Stimulated activated CD8-positive, alpha-beta memory T cell treated with anti-CD3 and anti-CD28 coated beads, Interleukin-15, amount 100 ng/mL, for 1 hour (primary cell): ENCODE measurements at places on chromosomes 3 and 15.

DNA sequence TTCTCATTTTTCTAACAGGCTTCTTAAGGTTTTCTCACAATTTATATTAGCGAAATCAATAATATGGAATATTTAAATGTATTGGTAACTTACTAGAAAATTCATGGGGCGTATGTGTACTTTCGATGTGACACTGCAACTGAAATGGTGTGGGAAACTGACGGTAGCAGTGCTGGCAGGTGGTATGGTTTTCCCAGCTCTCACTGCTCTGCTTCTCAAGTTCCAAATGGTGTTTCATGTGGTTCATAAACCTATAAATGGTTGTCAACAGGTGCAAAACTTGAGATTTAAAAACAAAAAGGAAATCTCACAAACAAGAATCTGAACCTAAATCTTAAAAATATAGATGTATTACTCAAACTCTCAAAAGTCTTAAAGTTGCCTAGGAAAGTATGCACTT is 54.7 kb downstream of the ZNF280D start:
- no peak for DNase-seq

DNA sequence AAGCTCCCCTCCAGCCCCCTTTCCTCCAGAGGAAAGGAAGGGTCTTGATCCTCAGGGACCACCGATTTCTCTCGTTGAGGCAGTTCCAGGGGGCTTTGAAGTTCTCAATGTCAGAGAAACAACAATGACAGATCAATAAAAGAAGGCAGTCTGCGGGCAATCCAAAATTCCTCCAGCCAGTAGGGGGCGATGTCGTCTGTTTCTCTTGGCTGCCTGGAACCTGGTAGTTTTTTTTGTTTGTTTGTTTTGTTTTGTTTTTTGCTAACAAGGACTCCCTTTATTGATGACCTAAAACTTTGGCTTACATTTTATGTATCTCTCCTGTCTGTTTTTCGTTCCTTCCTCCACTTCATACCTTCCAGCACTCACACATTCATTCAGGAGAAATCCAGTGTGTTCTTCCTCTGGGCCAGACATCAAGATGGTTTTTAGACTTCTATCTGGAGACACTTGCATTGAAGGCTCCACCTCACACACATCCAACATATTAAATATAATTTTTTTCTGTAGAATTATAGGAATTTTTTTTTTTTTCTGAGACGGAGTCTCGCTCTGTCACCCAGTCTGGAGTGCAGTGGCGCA is 276.6 kb downstream of the RPLP1 start:
- DNase-seq = peak; percentile 70

DNA sequence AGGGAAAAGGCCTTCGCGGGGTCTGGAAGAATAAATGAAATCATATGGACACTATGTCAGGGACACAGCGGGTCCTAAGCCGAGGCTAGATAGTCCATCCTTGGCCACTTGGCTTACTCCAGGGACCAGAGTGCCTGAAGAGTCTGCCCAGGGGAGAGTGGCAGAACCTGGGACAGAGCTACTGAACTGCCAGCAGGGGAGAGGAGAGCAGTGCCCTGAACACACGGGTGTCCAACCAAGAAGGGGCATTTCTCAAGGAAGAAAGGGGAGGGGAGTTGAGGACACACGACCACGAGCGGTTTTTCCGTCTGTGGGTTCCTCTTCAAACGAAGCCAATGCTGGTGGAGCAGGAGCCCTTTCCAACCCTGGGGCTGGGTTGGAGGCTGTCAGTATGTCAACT is 1.0 kb downstream of the ACAN start:
- DNase-seq = no peak

GRCh38 chr3:79368403-79368802 is 399.4 kb downstream of the ROBO1 start:
- no peak for DNase-seq

DNA sequence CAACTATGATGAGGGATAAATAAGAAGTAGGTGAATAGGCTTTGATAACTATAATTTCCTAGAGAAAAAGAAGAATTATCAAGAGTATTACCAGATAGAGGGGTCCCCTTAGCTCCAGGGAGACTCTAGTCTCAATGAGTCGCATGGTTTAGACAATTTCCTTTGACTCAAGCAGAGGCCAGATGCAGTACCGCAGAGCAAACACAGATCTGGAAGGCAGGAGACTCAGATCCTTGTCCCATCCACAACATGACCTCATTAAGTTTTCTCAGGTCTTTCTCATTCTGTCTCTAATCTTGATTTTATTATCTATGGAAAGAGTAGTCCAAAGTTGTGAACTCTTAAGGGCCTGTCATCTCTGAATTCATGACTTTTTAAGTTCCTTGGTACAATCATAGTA is 987.9 kb downstream of the NTRK3 start:
- no peak for DNase-seq

DNA sequence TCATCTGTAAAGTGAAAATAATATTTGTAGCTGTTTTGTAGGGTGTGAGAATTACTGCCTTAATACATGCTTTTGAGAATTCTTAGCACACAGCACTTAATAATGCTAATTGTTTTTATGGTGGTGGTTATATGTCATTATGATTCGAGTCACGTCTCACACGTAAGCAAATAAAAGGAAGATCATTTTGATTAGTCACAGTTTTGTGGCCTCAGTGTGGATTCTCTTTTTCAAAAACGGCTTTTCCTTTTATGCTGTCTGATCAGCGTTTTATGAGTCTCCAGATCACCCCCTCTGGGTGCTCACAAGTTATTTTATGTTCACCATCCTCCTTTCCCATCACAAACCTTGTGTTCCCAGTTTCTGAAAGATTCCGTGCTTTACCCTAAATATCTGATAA is 255.6 kb upstream of the CNTN4 start:
- no peak for DNase-seq

DNA sequence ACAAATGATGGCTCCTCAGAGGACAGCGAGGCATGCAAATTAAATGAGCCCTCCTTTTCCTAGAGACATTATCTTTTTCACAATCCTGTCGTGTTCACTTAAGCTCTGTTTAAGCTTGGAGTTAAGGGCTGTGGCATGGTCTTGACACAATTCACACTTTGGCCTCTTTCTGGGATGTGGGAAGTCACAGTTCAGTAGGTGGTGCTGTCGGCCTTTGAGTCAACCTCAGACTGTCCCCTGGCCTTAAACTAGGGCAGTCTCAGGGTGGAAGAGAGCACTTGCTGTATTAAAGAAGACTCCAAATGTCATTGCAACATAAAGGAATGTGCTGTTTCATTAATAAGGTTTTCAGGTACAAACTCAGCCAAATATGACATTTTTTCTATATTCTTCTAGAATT is 351.0 kb downstream of the MCTP2 start:
- no peak for DNase-seq

DNA sequence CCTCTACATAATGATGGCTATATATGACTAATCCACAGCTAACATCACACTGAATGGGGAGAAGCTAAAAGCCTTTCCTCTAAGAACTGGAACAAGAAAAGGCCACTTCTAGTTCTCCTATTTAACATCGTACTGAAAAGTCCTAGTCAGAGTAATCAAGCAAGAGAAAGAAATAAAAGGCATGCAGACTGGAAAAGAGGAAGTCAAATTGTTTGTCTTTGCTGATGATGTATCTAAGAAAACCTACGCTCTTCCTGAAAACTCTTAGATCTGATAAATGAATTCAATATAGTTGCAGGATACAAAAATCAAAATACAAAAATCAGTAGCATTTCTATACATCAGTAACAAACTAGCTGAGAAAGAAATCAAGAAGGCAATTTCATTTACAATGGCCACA is 116.9 kb downstream of the TP63 start:
- no peak for DNase-seq

- no peak for DNase-seq
Observed at GRCh38 chr3:112042842-112043280, 8.3 kb downstream of the TMPRSS7 start.

GRCh38 chr15:25811481-25811906 is 51.6 kb downstream of the ATP10A start:
- no peak for DNase-seq

- DNase-seq = no peak
Observed at GRCh38 chr3:50584391-50584790, 15.1 kb downstream of the HEMK1 start.

GRCh38 chr3:169954142-169954756 is 12.4 kb upstream of the SEC62 start:
- DNase-seq = no peak

GRCh38 chr3:51717947-51718346 is 11.1 kb downstream of the GRM2 start:
- no peak for DNase-seq

DNA sequence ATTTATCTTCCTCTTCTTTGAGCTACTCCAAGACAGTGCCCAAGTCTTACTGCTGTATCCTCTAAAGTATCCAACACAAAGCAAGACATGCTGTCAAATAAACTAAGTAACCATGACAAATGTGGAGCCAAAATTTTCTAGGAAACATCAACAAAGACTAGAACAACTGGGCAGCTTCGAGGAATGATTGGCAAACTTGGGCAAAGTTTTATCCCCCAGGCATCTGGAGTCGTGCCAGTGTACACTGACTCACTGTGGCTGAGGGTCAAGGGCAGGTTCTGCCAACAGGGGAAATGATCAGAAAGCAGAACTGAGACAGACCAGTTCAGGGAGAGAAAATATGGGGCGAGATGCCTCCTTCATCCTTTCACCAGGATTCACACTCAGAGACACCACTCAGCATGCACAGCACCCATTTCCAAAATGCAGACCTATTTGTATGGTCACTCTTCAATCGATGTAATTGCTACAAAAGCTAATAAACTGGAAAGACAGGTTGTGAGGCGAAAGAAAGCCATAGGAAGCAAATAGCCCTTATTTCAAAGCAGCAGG is 65.8 kb downstream of the MB21D2 start:
- no peak for DNase-seq

DNA sequence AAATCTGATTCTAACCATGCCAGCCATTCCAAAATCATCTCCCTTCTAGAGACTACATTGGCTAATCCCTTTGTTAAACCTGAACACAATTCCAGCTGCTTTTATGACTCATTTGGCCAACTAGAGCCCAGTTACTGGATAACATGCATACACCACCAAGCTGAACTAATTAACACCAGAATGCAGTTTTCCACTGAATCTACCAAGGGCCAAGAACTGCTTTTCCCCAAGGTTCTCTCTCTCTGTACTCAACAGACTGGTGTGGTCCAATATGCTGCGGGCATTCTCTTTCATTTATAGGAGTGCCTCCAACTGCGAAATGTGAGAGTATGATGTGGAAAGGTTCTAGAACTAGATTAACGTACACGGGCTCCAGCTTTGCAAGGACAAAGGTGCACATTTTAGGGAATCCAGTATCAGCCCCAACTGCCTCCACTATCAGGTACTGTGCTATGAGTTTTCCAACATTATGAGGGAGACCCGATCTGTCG is 1.5 kb downstream of the CHSY1 start:
- DNase-seq = no peak

DNA sequence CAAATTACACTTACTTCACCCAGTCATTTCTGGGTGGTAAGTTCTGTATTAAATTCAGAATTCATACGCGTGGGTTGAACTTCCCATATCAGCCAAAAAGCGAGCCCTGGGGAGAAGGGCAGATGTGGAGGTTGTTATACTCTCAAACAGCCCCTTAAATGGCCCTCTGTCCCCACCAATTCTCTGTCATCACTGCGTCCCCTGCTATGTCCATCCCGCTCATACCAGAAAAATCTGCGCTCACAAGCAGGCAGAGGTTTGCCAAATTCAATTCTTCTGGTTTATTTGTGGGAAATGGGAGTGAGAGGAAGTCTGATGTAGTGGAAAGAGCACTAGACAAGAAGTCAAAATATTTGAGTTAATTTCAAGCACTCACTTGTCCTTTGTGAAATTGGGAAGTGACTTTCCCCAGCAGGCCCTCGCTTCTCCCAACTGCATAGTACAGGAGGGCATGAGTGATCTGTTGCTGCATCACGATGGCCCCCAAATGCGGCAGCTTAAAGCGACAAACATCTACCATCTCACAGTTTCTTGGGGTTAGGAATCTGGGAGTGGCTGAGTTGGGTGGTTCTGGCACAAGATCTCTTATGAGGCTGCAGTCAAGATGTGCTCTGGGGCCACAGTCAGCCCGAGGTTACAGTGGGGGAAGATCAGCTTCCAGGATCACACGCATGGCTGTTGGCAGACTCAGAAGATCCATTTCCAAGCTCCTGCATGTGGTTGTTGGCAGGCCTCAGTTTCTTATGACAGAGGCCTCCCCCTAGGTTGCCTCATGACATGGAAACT is 67.7 kb downstream of the CPN2 start:
- DNase-seq = no peak

- no peak for DNase-seq
Observed at GRCh38 chr3:108133858-108134554, 43.2 kb upstream of the CD47 start.

DNA sequence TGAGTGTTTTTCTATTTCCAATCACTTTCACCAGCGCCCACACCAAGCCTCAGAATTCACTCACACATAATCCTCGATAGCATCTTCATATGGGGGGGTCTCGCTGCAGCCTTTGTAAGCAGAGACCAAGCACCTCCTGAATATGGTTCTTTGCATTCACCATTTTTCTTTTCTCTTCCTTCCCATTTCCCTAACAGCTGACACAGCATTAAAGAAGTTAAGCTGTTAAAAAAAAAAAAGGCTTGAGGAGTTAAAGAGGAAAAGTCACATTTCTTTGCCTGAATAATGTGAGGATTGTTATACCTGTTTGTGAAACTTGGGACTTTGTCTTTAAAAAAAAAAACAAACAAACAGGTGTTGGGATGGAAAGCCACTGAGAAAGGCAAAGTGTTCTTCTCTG is 41.6 kb downstream of the RFTN1 start:
- DNase-seq = no peak

DNA sequence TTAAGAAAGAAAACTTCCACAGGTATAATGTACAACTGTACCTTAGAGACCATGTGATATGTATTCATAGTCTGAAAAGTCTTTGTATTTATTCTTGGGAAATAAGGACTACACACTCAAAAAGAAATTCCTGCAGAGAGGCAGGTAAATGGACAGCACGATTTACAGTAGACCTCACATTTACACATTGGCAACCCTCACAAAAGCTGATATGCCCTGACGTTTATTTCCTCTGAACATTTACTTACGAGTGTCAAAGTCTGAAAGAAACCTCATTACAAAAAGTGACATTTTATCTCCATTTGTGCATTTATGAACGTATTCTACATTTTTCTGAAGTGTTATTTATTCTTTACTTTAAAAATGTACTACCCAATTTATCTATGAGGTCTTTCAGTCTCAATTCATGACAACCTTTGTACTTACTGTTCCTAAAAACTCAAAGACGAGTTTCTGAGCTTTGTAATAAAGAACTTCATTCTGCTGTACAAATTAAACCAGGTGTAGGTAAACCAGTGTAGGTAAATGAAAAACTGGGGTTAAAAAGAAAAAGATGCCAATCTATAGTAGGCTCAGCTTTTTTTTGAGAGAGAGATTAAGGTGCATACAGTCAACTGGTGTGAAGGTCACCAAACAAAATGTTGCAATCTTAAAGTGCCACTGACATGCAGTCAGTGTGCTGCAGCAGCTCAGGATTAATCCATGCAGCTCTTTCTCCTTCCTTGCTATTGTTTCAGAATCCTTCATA is 44.3 kb downstream of the THRB start:
- DNase-seq = no peak

DNA sequence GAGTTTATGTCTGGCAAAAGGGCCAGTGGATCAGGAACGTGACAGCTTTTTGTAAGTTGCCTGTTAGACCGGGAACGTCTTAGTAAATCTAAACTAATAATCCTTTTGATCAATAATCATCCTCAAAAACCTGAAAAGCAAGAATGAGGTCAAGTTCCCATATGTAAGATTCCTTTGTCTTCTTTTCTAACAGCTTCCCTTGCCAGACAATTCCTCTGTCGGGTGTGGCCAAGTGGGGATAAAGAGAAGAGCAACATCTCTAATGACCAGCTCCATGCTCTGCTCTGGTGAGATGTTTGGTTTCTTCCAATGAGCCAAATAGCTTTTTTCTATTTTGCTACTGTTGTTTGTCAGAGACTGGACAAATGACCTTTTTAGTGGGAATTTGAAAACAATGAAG is 19.8 kb downstream of the FANCD2OS start:
- no peak for DNase-seq
